ENCODE measurements at places on chromosomes 2 and 18. TPM values are rescaled to one million over a fixed set of nuclear protein-coding genes. Genes with fewer than 3 reads are reported as not detected.

DNA sequence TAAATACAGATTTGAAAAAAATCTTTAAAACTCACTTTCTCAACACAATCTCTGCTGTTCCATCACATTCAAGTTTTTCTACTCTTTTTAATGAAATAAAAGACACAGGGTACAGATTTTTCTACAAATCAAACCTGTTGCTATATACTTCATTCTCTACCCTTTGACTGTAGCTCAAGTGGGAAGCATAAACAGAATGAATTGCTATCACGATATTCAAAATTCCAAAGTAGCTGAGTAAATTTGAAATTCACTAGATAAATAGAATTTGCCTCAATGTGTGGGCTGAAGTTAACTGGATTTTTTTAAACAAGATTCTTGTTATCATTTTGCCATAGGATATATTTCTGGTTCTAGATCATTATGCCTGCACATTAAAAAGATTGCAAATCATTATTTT lies 185.9 kb downstream of the ZNF521 start:
- DNase-seq, result no peak

DNA sequence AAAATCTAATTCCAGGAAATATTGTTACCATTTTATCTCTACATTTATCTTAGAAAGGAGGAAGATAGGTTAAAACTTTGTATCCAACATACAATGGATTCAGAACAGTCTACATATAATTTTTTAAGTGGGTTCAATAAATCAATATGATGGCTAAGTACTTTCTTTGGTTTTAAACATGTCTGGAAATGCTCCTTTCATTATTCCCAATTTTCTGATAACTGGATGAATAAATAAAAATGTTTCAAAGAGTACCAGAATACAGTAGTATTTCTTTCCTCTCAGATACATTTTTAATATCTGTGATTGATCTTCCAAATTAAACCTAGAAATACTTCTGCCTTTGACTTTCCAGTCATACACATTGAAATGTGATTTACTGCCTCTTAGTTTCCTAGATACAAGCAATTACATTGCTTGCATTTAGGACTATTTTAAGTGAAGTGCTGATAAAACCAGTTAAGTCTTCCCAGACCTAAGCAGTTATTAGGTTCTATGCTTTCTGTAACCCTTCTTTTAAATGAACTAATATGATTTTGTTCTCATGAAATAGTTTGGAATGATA lies 283.5 kb downstream of the CCDC178 start:
- DNase-seq, result no peak

DNA sequence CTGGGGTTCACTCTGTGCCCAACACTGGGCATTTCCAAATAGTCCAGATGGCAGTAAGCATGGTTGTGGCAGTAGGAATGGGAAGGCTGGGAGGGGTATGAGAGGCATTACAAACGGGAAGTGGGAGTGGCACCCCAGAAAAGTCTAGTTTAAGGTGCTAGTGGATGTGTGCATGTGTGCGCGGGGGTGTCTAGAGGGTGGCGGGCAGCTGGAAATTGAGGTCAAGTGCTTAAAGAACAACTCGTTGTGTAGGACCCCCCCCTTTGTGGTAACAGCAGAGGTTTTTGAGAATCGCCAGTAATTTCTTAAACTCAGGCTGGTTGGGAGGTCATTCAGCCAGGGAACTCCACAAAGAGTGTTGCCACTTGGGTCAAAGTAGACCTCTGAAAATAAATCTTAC lies 69.9 kb downstream of the RHBDD1 start:
- no peak for DNase-seq

DNA sequence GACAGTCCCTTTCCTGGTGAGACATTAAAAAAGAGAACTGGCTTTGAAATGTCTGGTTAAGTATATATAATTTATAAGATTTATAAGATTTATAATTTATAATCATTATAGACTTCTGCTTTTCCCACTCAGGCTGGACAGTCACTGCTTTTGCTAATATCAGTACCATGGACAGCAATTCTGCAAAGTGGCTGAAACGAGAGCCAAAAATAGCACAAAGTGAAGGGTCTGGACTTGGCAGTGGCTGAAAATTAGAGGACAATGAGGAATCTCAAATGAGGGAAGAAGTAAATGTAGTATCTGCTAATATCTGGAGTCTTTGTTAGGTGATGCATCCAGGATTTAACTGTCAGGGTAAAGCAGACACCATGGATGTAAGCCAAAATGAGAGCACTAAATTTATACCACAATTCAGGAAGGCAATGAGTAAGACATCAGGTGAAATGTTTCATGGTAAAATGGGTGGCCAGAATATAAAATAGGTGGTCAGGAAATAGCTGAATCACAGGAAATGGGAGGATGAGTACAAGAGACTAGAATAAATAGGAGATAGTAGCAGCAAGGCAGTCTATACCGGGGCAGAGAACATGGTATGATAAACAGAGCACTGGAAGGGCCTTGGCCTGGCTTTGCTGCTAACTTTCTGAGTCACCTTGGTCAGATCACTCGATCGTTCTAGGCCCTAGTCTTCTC lies 39.6 kb upstream of the BOD1L2 start:
- DNase-seq, result peak; percentile 43

DNA sequence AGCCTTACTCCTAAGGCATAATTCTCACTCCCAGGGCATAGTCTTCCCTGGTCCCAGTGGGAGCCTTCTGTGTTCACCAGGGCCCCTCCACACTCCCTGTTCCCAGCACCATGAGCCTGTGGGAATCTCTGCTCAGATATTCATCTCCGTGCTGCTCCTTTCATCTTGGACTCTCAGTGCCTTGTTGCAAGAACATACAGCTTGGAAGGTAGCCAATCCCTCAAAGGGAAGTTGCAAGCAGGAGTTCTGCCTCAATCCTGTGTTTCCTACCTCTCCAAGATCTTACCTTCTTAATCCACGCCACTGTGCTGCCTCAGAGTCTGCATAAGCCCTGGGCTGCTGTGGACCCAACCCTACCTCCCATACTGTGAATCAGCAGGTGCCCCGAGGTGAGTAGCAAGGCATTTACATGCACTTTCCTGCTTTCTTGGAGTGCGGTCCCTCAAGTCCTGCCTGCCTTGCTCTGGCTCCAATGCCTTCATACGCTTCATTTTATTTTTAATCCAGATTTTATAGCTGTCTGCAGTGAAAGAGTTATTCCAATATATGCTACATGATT lies 413.8 kb upstream of the RAB6C start:
- no peak for DNase-seq

- DNase-seq, result no peak
Measured at GRCh38 chr2:183614799-183615435, 490.7 kb downstream of the NUP35 start.

DNA sequence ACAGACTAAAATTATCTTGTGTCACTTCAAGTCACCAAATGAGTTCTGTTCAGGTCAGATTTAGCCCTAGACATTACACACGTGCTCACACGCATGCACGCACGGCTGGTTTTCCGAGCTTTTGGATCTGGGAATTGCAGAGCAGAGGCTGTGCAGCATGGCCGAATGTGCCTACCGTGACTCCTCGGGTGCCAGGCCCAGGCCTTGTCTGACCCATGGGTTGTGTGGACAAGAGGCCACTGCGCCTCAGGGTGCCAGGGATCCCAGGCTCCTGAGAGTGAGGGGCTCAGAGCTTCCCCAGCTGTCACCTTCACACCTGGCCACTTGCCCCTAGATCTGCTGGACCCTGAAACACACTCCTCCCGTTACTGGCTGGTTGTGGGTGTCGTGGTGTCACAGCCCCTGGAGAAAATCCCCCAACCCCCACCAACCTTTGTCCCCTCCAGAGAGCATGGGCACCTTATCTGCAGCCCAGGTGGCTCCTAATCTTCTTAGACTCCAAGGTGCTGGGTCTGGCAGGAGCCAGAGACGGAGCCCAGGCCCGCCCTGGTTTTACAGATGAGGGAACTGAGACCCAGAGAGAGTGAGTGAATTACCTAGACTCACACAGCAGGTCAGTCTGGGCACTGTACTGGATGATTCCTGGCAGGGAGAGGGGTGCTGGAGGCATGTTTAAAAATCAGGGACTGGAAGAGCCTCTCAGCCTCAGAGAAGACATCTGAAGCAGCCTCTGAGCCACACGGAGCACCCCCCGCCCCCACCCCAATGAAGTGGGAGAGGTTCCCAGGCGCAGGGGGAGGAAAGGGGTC lies 56.8 kb downstream of the ATOH8 start:
- DNase-seq, result no peak

- DNase-seq, result no peak
Measured at GRCh38 chr2:227627769-227628168, 10.5 kb downstream of the SCYGR4 start.

- DNase-seq, result no peak
Measured at GRCh38 chr2:16138811-16139662, 198.7 kb downstream of the MYCN start.

GRCh38 chr2:61906186-61906470 lies 654 bp downstream of the COMMD1 start:
- DNase-seq, result no peak

DNA sequence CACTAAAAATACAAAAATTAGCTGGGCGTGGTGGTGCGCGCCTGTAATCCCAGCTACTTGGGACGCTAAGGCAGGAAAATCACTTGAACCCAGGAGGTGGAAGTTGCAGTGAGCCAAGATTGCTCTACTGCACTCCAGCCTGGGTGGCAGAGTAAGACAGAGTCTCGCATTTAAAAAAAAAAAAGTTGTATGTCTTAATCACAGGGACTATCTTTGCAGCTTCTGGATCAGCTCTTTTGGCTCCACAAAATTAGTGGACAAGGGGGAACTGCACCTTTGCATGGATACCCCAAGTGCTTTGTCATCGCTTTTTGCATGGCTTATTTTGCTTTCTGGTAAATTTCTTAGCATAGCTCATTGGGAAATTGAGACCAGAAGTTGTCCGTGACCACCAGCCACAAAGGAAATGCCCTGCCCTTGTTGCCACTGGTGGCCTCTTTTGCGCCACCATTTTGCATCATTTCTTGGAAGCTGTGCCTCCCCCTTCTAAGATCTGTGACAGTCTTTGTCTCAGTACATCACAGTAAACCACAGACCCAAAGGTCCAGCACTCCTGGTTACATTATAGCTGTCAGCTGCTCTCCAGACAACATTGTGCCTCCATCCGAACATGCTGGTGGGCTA lies 43.9 kb upstream of the PCBP1 start:
- DNase-seq, result no peak

DNA sequence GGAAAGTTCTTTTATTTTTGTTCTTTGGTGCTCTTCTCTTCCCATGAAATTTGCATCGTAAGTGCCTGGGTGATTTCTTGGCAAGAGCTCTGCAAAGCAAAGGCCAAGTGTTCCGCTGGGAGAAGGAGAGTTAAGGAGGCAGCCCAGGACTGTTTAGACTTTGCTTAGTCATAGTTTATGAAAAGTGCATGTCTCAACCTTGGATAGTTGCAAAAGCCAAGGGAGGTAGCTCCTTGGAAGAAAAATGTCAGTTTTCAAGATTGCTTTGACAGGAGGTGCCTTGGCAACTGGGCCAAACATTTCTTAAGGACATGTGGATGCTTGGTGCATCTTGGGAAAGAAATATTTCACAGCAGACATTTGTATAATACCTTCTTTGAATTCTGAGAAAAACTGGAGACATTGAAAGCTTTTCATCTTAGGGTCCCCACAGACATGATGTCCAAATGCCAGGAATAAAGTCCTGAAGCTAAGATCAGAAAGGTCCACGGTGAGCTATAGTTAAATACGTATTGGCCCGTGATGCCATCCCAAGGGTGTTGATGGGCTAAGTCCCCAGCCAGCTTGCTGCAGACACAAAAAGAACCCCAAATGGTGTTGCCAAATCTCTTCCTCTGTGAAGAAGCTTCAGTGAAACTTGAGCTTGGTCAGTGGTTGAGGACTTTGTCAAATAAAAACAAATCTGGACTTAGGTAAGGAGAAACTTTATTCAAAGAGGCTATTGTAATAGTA lies 96.3 kb upstream of the THUMPD2 start:
- DNase-seq, result peak; percentile 96

DNA sequence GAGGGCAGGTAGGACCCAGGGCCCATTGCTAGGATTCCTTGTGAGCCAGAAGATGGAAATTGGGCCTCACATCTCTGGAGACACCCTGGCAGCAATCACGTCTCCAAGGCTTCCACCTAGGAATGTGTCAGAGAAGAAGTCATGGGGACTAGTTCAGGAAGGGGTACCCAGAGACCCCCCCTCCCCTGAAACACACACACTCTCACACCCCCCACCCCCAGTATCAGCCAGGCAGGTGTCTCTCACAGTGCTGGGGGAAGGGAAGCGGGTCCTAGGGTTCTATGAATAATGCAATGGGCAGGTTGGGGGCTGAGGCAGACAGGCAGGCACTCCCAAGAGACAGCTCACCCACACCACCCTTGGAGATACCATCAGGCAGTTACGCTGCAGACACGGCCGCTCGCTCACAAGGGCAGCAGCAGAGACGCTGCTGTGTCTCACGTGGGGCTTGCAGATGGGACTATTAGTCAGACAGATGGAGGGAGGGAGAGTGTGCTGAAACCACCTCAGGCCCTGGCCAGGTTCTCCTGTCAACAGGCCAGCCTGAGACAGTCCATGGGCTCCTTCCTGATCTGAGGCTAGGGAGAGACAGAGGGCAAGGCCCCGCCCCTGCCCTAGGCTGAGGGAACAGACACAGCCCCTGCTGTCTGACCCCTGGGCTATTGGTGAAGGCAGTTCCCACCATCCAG lies 134.6 kb downstream of the CYP26B1 start:
- peak; percentile 31 for DNase-seq

The NPHP1 gene
- total RNA-seq, result 6.5 TPM

The MEP1B gene
- total RNA-seq, result not detected

The WDCP gene
- total RNA-seq, result 12.1 TPM
